ENCODE measurements at places on chromosomes 11 and 22.

- no peak for DNase-seq
Observed at GRCh38 chr11:106702805-106703204, 315.5 kb downstream of the GUCY1A2 start.

GRCh38 chr22:41285441-41285819, 557 bp downstream of the RANGAP1 start:
- DNase-seq = no peak

GRCh38 chr11:59854871-59855270, 9.6 kb upstream of the CBLIF start:
- DNase-seq = no peak

DNA sequence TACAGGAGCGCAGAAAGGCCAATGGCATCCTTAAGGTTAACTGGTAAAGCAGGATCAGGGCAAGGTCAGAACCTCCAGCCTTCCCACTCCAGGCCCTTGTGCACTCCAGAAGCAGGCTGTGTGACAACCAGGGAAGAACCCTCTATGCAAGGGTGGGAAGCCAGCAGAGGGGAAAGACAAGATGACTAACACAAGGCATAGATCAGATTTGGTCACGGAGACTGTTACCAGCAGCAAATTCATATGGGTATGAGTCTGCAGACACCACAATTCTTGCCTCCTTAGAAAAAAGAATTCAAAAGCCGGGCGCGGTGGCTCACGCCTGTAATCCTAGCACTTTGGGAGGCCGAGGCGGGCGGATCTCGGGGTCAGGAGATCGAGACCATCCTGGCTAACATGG, 39.8 kb upstream of the MTNR1B start:
- no peak for DNase-seq

- no peak for DNase-seq
Observed at GRCh38 chr22:29105468-29105867, 32.6 kb downstream of the KREMEN1 start.

GRCh38 chr22:20111045-20111688, 4.7 kb upstream of the RANBP1 start:
- no peak for DNase-seq

GRCh38 chr22:44956840-44957767, 52.7 kb downstream of the PHF21B start:
- DNase-seq = no peak

DNA sequence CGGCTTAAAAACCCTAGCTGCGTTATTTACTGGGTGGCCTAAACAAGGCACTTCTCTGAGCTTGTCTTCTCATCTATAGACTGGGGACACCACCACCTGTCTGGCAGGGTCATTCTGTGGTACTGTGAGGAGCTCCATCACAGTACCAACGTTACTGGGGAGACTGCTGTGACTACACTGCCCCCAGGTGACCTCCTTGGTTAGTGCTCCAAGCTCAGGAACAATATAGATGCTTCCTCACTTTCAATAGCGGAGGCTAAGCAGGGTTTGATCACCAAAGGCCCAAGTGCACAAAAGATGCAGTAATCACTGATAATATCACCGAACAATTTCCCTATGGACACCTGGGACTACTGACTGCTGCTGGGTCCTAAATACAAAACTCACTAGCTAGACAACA, 18.8 kb downstream of the PRPF19 start:
- no peak for DNase-seq

DNA sequence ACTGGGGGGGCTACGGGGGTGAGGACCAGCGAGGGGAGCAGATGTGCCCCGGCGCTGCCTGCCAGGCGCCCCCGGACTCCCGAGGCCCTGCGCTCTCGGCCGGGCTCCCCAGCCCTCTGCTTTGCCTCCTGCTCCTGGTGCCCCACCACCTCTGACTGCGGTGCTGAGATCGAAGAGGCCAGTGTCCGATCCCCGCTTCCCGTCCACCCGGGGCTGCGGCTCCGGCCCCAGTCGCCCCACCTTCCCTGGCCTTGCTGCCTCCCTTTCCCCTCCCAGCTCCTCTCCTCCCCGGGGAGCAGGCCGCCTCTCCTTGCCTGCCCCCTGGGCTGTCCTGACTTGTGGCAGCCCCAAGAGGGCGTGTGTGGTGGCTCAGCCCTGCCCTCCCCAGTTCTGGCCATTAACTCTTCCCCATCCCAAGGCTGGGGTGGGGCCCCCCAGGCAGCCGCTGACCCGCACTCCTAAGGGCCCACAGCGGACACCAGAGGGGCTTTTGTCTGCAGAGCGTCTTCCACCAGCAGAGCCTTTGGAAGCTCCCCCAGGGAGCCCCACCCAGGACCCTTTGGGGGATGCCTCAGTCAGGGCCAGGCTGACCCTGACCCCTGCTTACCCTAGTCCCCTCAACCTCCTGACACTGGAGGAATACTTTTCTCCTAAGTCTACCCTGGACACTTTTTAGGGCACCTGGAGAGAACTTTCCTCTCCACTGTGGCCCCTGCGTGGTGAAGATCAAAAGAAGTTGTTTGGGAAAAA, 16.6 kb downstream of the RTN4RL2 start:
- no peak for DNase-seq

- DNase-seq = no peak
Observed at GRCh38 chr11:73267906-73268540, 4.1 kb upstream of the P2RY6 start.

DNA sequence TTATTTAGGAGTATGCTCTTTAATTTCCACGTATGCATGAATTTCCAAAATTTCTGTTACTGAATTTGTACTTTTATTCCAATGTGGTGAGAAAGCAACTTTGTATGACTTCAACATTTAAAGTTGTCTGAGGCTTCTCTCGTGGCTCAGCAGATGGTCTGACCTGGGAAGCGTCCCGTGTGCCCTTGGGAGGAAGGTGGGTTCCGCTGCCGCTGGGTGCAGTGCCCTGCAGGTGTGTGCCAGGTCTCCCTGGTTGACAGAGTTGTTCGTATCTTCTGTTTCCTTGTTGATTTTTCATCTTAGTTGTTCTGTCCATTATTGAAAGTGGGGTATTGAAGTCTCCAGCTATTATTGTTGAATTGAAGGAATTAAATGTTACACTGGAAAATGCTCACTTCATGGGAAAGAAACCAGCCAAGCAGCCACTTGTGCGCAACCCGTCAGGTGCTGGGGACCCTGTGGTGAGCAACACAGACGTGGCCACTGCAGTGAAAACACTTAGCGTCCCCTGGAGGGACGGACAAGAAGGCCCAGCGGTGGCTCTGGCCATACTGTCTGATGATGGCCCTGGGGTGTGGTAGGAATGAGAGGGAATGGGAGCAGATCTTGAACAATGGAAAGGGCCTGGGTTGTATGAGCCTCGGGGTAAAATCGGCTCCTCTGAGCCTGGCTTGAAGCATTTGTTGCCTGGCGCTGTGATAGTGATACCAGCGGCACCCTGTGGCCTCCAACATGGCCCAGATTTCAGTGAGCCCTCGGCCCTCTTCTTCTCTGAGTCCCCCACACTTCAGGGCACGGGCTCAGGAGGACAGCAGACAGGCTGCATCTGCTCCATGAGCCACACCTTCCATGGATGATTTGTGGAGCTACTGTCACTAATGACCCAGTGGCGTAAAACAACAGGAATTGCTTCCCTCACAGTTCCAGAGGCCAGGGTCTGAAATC, 31.5 kb upstream of the KRTAP5-7 start:
- no peak for DNase-seq

DNA sequence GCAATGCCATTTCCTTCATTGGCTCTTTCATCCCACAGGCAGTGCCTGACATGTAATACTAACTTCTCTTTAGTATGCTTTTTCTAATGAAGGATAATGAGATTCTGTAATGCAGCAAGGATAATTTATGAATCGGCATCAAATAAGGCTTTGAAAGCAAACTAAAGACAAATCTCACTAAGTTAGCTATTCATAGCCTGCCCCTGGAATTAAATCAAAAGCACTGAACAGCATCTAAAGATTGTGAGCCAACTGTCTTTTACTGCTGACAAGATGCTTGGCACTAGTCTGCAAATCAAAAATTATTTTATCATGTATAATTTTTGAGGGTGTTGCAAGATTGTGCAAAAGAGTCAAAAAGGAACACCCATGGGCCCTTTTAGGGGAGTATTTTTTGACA, 265.0 kb downstream of the CASP12 start:
- DNase-seq = no peak

GRCh38 chr22:46568102-46568809, 30.8 kb upstream of the CELSR1 start:
- DNase-seq = no peak

- no peak for DNase-seq
Observed at GRCh38 chr11:116231543-116231942, 541.2 kb downstream of the BUD13 start.

DNA sequence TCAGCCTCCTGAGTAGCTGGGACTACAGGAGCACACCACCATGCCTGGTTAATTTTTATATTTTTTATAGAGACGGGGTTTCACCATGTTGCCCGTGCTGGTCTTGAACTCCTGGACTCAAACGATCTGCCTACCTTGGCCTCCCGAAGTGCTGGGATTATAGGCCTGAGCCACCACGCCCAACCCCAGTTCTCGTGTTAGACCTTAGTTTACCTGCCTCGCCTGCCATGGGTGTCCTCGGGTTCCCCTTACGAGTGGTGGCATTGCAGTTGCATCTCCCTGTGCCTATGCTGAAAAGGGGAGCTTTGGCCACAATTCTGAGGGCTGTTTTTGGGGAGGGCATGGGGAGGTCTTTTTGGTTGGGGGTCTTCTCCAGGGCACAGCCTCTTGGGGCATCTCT, 18.8 kb downstream of the TBC1D22A start:
- no peak for DNase-seq

GRCh38 chr11:77823775-77824174, 2.8 kb downstream of the AAMDC start:
- DNase-seq = no peak

- DNase-seq = no peak
Observed at GRCh38 chr22:50694099-50694605, 21.5 kb downstream of the SHANK3 start.

- DNase-seq = no peak
Observed at GRCh38 chr11:108705061-108705460, 40.2 kb downstream of the DDX10 start.

DNA sequence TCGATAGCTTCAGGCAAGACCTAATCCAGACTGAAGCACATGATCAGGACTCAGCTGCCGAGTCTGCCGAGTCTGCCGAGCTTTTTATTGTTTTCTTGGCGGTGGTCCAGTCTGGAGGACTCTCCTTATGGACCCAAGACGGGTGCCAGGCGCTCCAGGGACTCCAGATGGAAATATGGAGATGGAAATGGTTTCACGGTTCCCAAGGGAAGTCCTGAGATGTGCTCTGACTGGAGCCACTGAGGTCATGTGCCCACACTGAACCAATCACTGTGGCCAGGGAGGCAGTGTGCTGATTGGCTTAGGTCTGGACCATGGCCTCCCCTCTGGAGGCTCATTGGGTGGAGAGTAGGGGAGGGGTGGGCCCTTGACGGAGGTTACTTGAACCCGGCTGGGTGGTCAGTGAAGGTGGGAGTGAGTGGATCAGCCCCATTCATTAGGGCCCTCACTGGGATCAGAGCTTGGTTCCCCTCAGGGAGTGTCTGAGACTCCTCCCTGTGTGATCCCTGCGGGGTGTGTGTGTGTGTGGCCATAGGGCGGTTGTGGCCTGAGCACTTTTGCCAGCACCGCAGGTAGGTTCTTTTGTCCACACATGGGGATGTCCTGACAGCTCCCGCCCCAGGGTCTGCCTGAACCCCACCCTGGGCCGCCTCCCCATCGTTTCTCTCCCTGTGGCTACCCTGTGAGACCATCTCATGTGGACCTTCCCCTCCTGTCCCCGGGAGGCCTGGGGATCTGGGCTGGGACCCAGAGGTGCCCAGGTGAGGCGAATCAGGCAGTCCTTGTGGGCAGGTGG, 14.0 kb downstream of the RPS6KA4 start:
- DNase-seq = no peak

GRCh38 chr22:42335839-42336378, 65.5 kb upstream of the TCF20 start:
- no peak for DNase-seq

DNA sequence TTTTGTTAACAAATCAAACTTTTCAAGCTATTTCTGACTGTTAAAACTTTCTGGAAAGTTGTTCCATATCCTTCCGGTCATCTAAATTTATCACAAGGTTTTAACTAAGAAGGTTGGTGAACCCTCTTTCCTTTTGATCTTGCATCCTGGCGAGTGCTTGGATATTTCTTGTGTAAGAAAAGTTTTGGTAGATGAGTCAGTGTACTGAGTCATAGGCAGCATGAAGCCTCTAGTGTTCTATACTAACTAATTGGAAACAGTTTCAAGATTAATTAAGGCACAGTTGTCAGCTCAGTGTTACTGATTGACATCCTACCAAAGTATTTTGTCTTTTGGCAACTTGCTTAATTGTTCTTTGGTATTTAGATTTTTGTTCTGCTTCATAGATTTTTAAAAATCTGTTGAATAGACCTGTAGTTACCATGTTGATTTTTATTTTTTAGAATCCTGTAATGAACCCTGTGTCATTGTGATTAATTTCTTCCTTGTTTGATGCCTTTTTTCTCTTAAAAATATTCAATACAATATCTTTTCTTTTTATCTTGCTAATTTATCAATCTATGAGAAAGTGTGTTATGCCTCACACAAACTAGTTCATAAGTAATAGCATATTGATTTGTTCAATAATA, 38.0 kb downstream of the METTL15 start:
- DNase-seq = no peak

DNA sequence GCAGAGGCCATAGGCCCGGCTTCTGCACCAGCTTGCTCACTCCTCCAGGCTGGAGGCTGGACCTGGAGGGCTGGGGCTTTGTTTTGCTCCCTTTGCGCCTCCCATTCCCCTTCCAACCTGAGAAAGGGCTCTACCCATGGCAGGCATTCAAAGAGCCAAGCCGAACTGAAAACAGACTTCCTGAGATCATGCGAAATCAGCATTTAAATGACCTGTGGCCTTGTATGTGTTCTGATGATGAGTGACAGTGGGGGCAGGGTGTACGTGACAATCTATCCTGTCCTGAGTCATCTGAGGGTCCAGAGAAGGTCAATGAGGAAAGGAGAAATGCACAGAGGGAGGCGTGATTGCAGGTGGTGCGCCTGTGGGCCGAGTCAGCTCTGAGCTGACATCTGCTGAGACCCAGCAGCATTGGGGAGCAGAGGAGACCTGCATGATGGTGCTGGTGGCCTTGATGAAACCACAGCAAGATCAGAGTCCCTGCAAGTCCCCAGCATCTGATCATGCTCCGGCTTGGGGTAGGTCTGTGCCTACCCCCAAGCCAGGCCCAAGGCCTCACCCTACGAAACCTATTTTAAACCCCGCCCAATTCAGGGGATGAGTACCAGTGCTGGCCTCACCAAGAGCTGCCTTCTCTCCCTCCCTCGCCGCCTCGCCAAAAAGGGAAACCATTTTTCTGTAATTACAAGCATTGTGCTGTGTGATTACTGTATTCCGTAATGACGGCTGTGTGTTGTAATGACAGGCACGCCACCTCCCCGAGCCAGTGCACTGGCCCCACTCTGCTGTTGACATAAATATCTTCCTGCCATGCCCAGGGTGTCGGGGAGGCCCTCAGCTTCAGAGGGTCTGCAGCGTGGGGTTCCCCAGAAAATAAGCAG, 95.2 kb upstream of the ANO1 start:
- DNase-seq = no peak

- DNase-seq = no peak
Observed at GRCh38 chr22:45680932-45681700, 9.5 kb downstream of the ATXN10 start.

DNA sequence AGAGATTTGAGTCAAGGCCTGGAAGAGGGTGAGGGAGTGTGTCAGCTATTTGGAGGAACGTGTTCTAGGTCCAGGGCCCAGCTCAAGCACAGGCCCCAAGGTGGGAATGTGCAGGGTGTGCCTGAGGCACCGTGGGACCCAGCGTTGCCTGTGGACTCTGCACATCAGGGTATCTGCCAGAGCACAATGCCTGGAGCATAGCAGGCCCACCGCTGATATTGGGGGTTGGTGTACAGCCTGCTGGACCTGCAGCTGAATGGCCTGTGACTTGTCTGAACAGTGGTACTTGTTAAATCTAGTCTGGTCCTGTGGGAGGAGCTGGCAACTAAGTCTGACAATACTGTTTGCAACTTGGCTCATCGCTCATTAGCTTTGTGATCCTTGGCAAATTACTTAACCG, 131.7 kb downstream of the GRIK4 start:
- DNase-seq = no peak

All from right renal pelvis (tissue), 4 donors.